ENCODE measurements at places on chromosomes 13 and 19.

DNA sequence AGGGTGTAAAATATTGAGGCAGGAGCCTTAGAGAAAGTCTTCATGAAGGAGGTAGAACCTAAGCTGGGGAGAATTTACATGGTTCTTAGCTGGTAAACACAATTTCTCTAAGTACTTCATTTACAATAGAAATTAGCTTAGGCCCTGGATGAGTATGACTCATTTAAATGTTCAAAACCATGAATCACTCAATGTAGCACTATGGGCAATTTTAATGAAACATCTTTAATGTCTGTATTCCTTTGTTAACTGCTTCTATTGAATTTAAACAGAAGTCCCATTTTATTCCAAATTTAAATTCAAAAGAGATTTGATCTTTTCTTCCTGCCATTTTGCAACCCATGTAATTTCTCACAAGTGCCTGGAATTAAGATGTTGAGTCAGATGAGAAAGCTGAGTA, 252.1 kb downstream of the RFC3 start:
- DNase-seq, result no peak

DNA sequence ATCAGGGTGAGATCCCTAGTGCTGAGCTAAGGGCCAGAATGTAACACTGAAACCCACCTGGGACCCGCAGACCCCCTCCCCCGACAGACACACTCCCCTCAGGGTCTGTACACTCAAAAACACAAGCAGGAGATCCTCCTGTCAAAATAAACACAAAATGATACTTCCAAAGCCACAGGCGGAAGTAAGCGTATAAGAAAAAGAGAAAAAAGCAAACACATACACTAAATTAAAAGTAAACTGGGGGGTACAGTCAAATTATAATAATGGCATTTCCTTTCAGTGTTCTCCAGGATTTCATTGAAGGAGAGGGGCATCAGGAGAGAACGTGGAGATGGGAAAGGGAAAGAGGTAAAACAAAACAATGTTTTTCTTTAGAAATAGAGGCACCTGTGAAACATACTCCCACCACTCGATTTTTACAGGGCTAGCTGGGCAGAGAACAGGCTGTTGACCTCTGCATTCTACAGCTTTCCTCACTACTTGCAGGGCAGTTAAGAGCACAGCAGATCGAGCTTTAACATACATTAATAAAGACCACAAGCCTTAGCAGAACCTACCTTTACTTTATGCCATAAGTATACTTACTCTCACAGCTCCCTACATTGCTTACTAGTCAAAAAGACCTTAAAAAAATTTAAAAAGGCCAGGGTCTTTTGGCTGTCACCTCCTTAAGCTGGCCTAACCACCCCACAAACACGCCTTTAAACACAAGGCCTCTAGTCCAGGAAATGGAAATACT, 5.3 kb downstream of the ZIC5 start:
- DNase-seq, result no peak

GRCh38 chr19:13984875-13985741, 21.0 kb downstream of the RFX1 start:
- DNase-seq, result no peak

DNA sequence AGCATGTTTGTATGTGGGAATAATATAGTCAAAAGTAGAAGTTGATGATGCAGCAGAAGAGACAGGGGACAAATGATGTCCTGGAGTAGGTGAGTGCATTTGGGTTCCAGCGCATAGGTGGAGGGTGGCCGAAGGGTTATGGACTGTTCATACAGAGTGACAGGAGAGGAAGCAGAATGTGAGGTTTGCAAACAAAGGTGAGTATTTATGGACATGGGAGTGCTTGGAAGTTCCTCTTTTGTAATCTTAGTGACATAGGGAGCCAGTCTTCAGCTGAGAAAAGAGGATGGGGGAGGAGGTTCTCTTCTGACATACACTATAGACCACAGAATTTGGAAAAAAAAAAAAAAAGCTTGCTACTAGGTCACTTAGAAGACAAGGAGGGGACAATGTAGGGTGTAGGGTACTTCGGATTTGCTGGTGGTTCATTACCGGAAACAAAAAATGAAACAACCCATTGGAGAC, 331.6 kb downstream of the DLEU7 start:
- DNase-seq, result no peak

- DNase-seq, result no peak
Measured at GRCh38 chr13:98372876-98373275, 195.8 kb upstream of the RNF113B start.

GRCh38 chr13:43057653-43058317, 34.4 kb downstream of the DNAJC15 start:
- DNase-seq, result no peak

DNA sequence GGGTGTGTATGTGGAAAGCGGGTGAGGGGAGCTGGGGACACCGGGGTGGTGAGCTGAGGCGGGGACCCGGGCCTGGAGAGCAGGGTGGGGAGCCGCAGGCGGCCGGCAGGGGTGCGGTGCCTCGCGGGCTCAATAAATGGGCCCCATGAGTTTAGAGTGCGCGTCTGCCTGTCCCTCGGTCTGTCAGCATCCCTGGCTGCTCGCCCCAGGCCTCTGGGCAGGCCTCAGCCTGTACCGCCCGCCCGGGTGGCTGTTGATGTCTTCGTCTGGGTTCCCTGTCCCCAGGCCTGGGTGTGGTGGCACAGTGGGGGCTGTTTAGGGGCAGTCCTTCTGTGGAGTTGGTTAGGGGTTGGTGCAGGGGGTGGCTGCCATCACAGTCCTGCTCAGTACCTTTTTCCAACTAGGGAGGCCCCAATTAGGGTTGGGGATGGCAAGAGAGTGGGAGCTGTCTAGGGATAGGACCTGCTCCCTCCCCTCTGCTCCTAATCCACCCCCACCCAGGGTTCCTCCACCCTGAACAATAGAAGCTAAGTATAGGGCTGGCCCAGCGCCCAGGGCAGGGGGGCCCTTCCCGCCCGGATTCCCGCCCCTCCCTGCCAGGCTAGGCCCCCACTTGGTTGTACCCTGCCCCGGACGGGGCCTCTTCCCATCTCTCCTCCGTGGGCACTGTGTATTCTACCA, 12.2 kb downstream of the CIC start:
- DNase-seq, result no peak

DNA sequence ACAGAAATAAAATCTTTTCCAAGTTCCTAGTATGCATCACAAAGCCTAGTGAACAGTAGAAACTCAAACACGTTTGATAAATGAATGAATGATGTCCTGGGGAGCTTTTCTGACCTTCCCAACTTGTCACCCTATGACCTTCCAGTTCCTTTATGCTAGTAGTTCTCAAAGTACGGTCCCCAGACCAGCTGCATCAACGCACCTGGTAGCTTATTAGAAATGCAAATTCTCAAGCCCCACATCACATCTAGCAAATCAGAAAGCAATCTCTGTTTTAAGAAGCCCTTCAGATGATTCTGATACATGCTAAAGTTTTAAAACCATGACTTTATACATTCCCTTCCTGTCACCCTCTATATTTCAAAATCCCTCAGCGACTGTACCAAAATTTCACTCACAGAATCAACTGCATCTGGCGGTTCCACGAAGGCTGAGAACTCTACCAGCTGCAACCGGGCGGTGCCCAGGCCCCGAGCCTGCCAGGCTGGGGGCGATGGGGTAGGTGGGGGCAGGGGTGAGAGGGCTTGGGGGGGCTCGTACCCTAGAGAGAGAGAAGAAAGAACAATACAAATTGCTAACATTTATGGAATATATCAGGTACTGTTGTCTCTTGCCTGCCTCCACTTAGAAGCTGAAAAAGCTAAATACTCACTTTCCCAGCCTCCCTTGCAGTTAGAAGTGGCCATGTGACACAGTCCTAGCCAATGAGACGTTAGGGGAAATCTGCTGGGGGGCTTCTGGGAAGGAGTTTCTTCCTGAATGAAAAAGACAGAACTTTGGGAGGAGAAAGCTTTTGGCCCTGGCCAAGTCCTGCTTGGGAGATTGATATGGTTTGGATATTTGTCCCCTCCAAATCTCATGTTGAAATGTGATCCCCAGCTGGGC, 13.3 kb downstream of the CD37 start:
- DNase-seq, result no peak

Data from cerebellar nuclear complex (tissue), 1 donor.